Osteocyte (in vitro differentiated cells): ENCODE measurements at places on chromosomes 3 and 15. TPM values are rescaled to one million over a fixed set of nuclear protein-coding genes. Genes with fewer than 3 reads are reported as not detected.

Gene TUSC7
- not detected in 2 replicates for total RNA-seq

GRCh38 chr15:91521996-91522395, 331.5 kb upstream of the SLCO3A1 start:
- DNase-seq: no peak

GRCh38 chr3:98994128-98994762, 92.8 kb upstream of the DCBLD2 start:
- no peak for DNase-seq

- DNase-seq: no peak
Observed at GRCh38 chr3:56868706-56869105, 67.0 kb upstream of the ARHGEF3 start.

DNA sequence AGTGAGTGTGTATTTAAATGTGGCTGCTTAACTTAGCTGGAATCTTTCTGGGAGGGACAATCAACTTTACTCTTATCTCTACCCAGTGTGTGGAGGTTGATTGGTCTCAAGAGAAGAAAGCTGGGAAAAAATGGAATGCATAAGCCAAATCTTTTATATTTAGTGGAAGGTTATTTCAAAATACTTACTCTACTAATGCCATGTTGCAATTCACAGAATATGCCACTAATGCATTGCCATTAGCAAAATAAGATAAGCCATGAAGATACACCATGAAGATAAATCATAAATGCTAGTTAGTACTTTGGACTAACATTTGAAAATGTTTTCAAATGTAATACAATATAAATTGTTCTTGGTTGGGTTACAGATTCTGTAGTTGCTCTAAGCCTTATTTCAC, 155.1 kb upstream of the LRRFIP2 start:
- no peak for DNase-seq

GRCh38 chr3:159200176-159200575, 398.3 kb downstream of the MFSD1 start:
- DNase-seq: no peak

DNA sequence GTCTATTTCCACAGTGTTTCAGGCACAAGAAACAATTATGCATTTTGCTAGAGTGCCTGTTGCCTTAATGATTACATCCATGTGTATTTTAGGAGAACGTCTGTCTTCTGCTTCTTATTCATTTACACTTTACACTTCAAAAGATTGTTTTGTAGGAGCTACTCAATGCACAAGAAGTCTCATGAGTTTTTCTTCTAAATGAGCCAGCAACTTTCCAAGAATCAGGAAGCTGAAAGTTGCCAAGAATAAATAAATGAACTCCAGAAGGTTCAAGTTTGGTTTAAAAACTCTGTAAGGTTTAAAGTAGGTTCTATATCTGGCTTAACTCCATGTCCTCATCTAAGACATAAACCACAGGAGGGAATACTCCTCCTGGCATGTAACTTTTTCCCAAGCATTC, 103.8 kb upstream of the ADPGK start:
- DNase-seq: no peak
